EH (cell line): ENCODE measurements at places on chromosomes 13 and 19.
A peak's percentile ranks its signal among the peaks of the same experiment; 100 is the strongest.

GRCh38 chr13:40613192-40613818 is 53.1 kb downstream of the FOXO1 start:
- DNase-seq, result no peak

GRCh38 chr19:23437901-23438300 is 42.6 kb upstream of the ZNF91 start:
- no peak for DNase-seq

DNA sequence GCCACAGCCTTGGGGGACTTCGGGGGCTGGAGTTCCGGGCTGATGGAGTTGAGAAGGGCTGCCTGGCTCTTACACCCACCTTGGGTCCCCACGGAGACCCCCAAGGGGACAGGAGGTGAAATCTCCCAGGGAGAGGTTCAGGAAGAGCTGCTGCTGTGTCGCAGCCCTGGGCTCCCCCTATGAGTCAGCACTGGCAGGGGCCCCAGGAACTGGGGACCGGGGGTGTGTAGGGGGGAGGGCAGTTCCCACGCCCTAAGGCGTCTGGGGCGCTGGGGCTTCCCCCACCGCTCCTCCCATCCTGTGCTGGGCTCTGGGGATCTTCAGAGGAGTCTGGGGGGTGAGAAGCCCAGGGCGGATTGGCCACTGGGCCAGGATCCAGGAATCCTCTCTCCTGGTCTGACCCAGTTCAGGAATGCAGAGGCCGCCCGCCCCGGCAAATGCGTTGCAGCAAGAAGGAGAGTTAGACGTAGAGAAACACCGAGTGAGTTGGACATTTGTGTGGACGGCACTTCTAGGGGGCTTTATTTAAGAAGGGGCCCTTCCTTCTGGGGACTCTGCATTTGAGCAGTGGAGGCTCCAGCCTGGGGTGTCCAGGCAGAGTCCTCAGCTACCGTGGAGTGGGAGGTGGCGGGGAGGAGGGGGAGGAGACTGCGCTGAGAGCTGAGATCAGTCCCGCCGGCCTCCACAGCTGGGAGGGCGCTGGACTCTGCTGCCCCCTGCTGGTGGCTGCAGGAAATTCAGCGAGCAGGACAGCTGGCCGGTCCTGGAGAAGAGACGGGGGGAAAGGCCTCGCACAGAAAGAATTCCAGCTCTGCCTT is 15.0 kb upstream of the NANOS3 start:
- DNase-seq, result peak; percentile 98

DNA sequence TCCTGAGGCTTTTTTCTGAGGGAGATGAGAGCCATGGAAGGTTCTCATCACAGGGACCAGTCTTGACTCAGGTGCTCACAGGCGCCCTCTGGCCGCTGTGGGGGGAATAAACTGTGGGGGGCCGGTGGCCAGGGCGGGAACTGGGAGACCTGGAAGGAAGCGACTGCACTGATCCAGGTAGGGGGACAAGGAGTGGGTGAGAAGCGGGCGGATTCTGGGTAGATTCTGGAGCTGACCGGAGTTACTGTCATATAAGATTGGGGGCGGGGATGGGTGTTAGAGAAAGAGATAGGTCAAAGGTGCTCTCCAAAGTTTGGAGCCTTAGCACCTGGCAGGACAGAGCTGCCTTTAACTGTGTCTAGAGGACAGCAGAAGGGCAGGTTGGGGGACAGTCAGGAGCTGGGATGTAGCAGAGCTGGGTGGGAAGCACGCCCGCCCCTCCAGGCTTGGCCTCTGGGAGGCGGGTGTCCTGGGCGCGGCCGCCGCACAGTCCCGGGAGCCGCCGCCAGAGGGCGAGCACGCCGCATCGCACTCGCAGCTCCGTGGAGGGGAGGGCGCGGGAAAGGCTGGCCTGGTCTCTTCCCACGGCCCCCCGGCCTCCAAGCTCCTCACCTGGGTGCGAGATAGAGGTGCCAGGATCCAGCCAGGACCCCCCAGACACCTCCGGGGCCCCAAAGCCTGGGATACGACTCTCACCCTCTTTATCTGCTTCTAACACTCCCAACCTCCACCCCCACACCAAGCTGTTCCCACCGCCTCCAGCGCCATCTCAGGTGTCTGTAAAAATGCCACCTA is 4.2 kb upstream of the DAND5 start:
- DNase-seq, result peak; percentile 74

DNA sequence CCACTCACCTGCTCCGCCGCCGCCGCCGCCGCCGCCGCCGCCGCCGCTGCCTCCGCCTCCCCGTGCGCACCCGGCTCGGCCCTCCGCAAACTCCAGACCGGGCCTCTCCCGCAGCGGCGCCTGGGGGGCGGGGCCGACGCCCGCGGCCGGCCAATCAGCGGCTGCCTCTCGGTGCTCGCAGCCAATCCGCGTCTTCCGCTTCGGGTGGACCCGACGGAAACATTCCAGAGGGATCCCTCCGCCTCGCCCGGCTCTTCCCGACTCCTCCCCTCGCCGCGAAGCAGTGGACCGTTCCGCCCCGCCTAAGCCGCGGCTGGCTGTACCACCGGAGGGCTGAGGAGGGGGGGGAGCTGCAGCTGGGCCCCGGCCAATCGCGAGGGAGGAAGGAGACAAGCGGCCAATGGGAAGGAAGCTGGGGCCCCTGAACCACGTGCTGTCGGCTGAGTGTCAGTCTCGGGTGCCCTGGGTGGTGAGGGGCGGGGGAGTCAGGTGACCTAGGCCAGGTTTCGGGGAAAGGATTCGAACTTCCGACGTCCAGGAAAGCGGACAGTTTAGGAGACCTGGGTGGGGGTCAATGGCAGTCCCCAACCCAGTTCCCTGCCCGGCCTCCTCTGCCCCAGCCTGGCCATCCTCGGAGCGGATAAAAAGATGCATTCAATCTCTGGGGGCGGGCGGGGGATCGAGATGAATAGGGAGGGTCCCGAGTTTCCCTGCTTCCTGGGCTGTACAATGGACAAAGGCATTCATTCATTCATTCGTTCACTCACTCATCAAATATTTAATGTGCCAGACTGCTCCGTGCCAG is at the start of gene GIPC1:
Gene GIPC1, minus strand, starts transcription at position 99 of the 805 bp plus-strand sequence. CDS start 13,151 bp downstream, outside the sequence.
- DNase-seq, result peak; percentile 98

- peak; percentile 69 for DNase-seq
These were observed 3.4 kb downstream of the TMEM145 start for GRCh38 chr19:42316223-42317211.

GRCh38 chr19:17333611-17334413 is 843 bp downstream of the ANO8 start:
- DNase-seq, result peak; percentile 85

DNA sequence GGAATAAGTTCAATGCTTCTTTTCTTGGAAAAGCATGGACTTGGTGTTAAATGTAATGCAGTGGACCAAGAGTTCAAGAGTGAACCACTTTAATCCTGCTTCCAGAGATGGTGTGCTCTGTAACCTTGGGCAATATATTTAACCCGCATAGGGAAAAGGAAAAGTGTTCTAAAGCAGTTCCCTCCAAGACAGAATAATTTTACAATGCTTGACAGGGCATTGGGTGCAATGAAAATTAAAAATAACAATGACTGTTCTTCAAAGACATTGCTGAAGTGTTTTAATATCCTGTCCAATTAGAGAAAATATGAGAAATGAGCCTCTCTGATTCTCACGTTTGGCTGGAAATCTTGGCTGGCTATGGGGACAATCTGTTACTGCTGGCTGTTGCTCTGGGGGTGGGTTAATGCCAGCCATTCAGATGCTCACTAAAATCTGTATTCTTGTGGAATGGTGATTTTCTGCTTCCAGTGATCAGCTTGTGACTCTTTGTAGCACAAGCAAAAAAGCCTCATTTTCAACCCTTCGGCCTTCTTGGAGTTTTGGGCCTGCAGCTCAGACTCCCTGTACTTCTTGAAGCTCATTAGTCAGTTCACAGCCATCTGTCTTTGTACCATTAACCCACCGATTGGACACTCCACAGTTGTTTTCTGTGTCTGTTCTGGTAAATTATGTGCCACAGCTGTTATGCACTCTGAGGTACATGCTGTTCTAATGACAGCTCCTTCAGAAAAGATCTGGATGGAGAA is 310.6 kb downstream of the LMO7 start:
- DNase-seq, result no peak

DNA sequence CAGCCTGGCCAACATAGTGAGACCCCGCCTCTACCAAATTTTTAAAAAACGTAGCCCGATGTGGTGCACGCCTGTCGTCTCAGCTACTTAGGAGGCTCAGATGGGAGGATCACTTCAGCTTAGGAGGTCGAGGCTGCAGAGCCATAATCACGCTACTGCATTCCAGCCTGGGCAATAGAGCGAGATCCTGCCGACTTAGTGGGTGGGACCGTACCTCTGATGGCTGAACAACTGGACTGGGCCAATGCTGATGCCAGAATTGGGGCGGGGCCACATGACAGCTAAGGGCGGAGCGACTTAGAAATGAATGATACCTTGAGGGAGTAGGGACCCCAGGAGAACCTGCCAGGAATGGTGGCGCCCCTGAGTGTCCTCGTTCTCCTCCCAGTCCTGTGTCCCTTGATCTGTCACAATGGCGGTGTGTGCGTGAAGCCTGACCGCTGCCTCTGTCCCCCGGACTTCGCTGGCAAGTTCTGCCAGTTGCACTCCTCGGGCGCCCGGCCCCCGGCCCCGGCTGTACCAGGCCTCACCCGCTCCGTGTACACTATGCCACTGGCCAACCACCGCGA is 3.6 kb downstream of the LTBP4 start:
- DNase-seq, result no peak

DNA sequence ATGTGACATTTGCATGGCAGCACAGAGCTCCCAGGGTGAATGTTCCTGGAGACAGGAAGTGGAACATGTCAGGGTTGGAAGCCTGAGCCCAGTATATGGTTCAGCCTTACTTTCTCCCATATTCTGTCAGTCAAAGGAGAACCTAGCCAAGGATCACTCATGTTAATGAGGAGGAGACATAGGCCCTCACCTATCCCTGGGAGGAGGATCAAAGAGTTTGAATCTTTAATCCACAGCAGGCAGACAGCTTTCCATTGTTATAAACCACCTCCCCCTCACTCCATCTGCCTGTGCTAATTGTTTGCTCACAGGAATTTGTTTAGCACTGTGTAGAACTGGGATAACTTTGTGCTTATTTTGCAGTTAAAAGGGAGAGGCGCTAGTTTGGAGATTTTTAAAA is 1069.1 kb downstream of the EFNB2 start:
- DNase-seq, result no peak

DNA sequence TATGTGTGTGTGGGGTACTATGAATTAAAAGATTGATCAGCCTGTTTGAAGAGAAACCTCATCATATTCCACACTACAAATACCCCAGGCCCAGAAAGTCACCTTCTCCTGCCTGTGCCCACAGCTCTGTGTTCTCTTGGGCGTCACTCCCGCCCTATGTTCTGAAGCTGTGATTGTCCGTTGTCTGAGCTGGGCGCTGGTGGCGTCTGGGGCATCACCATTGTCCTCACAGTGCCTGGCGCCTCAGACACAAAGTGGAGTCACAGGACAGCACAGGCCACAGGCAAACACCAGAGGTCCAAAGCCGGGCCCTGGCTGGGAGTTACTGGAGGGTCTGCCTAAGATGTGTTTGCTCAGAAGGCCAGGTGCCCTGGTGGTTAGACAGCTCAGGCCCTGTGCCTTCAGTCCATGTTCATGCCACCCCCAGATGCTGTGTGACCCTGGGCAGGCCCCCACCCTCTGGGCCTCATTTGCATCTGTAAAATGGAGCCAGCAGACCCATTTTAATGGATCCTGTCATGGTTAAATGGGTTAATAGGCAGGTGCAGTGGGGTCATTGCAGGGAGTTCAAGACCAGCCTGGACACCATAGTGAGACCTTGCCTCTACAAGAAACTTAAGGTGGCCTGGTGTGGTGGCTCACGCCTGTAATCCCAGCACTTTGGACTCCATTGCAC is 34.5 kb downstream of the DNM2 start:
- DNase-seq, result no peak

DNA sequence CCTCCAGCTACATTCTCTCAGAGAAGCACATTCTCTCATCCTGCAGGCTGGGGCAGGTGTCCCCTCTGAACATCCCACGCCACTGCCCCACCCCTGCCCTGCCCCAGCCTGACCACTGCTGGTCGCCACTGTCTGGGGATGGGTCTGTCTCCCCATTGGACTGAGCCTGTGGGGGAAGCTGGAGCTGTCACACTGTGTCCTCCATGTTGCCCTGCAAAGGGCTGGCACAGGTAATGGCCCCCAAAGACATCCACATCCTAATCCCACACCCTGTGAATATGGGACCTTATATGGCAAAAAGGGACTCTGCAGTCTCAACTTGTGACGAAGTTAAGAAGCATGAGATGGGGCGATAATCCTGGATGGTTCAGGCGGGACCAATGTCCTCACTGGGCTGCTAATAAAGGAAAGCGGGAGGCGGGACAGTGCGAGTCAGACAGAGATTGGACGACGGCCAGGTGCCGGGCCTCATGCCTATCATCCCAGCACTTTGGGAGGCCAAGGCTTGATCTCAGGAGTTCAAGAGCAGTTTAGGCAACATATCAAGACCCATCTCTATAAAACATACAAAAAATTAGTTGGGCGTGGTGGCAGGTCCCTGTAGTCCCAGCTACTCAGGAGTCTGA is 9.1 kb downstream of the AP2S1 start:
- DNase-seq, result peak; percentile 97

- DNase-seq, result no peak
These were observed 112.8 kb downstream of the ITGBL1 start for GRCh38 chr13:101565317-101565716.

- peak; percentile 90 for DNase-seq
These were observed 4.8 kb downstream of the STK24 start for GRCh38 chr13:98571955-98572662.

DNA sequence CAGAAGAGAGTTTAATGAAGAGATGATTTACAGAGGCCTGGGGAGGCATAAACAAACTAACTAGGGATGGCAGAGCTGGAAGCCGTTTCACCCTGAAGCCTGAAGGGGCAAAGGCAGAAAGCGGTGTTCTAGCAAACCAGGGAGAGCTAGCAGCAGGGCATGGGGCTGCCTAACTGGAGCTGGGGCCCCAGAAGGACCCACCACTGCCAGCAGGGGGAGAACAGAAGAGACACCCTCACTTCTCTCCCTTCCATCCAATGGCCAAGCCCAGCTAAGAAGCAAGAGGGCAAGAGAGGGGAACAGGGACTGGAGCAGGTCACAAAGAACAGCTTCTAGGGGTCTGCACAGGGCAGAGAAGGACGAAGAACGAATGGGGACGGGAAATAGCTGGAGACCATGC is 195.5 kb downstream of the KATNAL1 start:
- DNase-seq, result no peak

DNA sequence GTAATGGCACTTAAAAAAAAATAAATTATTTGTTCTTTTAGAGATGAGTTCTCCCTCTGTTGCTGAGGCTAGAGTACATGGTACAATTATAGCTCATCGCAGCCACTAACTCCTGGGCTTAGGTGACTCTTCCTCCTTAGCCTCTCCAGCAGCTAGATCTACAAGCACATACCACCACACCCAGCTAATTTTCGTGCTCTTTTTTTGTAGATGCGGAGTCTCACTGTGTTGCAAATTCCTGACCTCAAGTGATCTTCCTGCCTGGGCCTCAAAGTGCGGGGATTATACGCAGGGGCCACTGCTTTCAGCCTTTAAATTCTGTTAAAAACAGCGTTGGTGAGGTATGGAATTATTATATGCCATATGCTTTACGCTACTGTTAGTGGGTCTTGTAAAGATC is 2034.0 kb downstream of the OLFM4 start:
- DNase-seq, result no peak

- DNase-seq, result no peak
These were observed 534.1 kb downstream of the PCDH17 start for GRCh38 chr13:58165617-58166016.
